ENCODE measurements at places on chromosomes 7 and 10.

- no peaks in the 10 kb centered on the region for H3K27me3 ChIP-seq
- no peak for DNase-seq
- H3K4me1 ChIP-seq, result no peaks in the 10 kb centered on the region
- no peak overlapping the region for H3K4me3 ChIP-seq
Observed at GRCh38 chr7:6409944-6410693, 37.6 kb downstream of the DAGLB start.

GRCh38 chr10:44965651-44966097, 6.1 kb downstream of the RASSF4 start:
- peak; percentile 40 for DNase-seq
- no peak overlapping the region for H3K4me3 ChIP-seq
- no peaks in the 10 kb centered on the region for H3K27me3 ChIP-seq
- H3K36me3 ChIP-seq, result peaks cover 6% of the 10 kb centered on the region

GRCh38 chr10:104034401-104035193, 51.1 kb downstream of the COL17A1 start:
- H3K4me3 ChIP-seq, result no peak overlapping the region
- peaks cover 5% of the 10 kb centered on the region for H3K4me1 ChIP-seq
- H3K27ac ChIP-seq, result no peak overlapping the region
- no peaks in the 10 kb centered on the region for H3K27me3 ChIP-seq

GRCh38 chr10:117441812-117442443, 66.7 kb upstream of the PDZD8 start:
- no peak overlapping the region for H3K4me3 ChIP-seq
- no peaks in the 10 kb centered on the region for H3K36me3 ChIP-seq
- H3K27me3 ChIP-seq, result no peaks in the 10 kb centered on the region
- H3K4me1 ChIP-seq, result no peaks in the 10 kb centered on the region
- no peak overlapping the region for H3K27ac ChIP-seq

- no peak overlapping the region for H3K4me3 ChIP-seq
- H3K27me3 ChIP-seq, result no peaks in the 10 kb centered on the region
- DNase-seq, result no peak
Observed at GRCh38 chr7:131336956-131337355, 9.3 kb downstream of the MKLN1 start.

GRCh38 chr10:6929148-6929830, 349.2 kb upstream of the PRKCQ start:
- no peak overlapping the region for H3K27ac ChIP-seq
- H3K4me3 ChIP-seq, result no peak overlapping the region
- H3K36me3 ChIP-seq, result no peaks in the 10 kb centered on the region

- DNase-seq, result no peak
- no peaks in the 10 kb centered on the region for H3K27me3 ChIP-seq
- no peak overlapping the region for H3K4me3 ChIP-seq
- no peaks in the 10 kb centered on the region for H3K36me3 ChIP-seq
Observed at GRCh38 chr7:15723841-15724240, 37.4 kb upstream of the MEOX2 start.

GRCh38 chr10:130817046-130817624, 494.4 kb downstream of the TCERG1L start:
- H3K4me1 ChIP-seq, result no peaks in the 10 kb centered on the region
- H3K36me3 ChIP-seq, result no peaks in the 10 kb centered on the region
- no peak overlapping the region for H3K27ac ChIP-seq
- no peak overlapping the region for H3K4me3 ChIP-seq

GRCh38 chr10:13961853-13962252, 368.9 kb downstream of the FRMD4A start:
- H3K4me1 ChIP-seq, result peaks cover 5% of the 10 kb centered on the region
- no peaks in the 10 kb centered on the region for H3K36me3 ChIP-seq
- no peaks in the 10 kb centered on the region for H3K27me3 ChIP-seq
- no peak for DNase-seq

DNA sequence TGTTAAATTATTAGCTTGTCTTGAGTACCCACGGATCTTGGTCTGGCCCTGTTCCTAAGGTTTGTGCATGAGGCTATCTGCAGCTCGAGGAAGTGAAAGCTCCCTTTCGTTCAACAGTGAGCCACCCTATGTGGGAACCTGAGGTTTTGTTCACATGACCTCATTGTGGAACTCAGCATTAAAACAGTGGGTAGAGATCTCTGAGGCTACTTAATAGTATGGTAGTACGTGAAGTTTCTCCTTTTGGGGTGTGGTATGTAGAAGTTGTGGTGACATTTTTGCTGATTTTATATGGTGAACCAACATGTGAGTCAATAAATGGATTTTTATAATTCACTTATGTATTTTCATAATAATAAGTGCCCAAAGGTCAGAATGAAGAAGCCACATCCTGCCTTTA, 252.7 kb upstream of the FERD3L start:
- no peaks in the 10 kb centered on the region for H3K27me3 ChIP-seq
- no peak overlapping the region for H3K4me3 ChIP-seq
- no peak overlapping the region for H3K27ac ChIP-seq
- H3K36me3 ChIP-seq, result no peaks in the 10 kb centered on the region

DNA sequence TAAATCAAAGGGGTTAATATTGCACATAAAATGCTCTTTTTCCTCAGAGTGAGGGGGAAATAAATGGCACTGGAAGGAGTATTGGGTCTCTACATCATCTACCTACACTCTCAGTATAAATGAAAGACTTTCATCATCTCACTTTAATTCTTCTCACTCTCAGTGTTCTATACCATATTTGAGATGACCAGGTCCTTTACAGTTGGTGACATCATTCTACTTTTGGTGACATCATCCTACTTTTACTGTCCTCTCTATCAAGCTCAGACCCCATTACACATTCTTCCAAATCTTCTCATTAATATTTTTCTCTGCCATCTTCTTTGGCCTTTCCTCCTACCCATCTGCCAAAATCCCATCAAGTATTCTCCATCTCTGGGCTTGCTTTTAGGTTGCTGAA, 74.6 kb upstream of the TMEM106B start:
- H3K27ac ChIP-seq, result no peak overlapping the region
- H3K36me3 ChIP-seq, result no peaks in the 10 kb centered on the region
- no peaks in the 10 kb centered on the region for H3K4me1 ChIP-seq
- H3K4me3 ChIP-seq, result no peak overlapping the region
- DNase-seq, result no peak
- H3K27me3 ChIP-seq, result no peaks in the 10 kb centered on the region

DNA sequence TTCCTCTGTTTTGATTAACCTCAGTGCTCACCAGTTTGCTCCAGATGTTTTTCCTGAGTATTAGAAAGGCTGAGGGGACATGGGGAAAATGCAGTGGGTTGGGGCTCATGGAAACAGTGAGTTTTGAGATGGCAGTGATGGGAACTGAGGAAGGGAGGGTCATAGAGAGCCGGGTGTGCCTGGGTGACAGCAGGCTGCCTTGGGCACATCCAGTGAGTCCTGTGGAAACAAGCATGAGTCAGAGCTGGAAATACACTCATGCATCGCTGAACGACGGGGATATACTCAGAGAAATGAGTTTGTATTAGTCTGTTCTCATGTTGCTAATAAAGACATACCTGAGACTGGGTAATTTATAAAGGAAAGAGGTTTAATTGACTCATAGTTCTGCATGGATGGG, 202.2 kb downstream of the TMEM178B start:
- no peaks in the 10 kb centered on the region for H3K27me3 ChIP-seq
- no peak overlapping the region for H3K4me3 ChIP-seq
- no peaks in the 10 kb centered on the region for H3K36me3 ChIP-seq
- no peaks in the 10 kb centered on the region for H3K4me1 ChIP-seq
- no peak overlapping the region for H3K27ac ChIP-seq
- no peak for DNase-seq

- no peak for DNase-seq
- no peaks in the 10 kb centered on the region for H3K4me1 ChIP-seq
- no peaks in the 10 kb centered on the region for H3K27me3 ChIP-seq
- no peak overlapping the region for H3K27ac ChIP-seq
- no peak overlapping the region for H3K4me3 ChIP-seq
Observed at GRCh38 chr7:20393616-20394015, 62.9 kb downstream of the ITGB8 start.

GRCh38 chr7:77903597-77903996, 105.0 kb downstream of the PHTF2 start:
- no peaks in the 10 kb centered on the region for H3K27me3 ChIP-seq
- H3K27ac ChIP-seq, result no peak overlapping the region
- H3K36me3 ChIP-seq, result no peaks in the 10 kb centered on the region
- no peak for DNase-seq

DNA sequence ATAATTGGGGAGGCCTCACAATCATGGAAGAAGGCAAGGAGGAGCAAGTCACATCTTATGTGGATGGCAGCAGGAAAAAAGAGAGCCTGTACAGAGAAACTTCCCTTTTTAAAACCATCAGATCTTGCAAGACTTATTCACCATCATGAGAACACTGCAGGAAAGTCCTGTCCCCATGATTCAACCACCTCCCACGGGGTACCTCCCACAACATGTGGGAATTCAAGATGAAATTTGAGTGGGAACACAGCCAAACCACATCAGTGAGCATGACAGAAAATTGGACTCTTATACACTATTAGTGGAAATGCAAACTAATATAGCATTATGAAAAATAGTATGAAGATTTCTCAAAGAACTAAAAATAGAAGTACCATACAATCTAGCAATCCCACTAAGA, 271.2 kb downstream of the MAGI2 start:
- no peaks in the 10 kb centered on the region for H3K27me3 ChIP-seq
- H3K27ac ChIP-seq, result no peak overlapping the region
- no peak overlapping the region for H3K4me3 ChIP-seq
- no peaks in the 10 kb centered on the region for H3K36me3 ChIP-seq
- H3K4me1 ChIP-seq, result no peaks in the 10 kb centered on the region
- no peak for DNase-seq

- no peak overlapping the region for H3K27ac ChIP-seq
- no peaks in the 10 kb centered on the region for H3K36me3 ChIP-seq
- no peak overlapping the region for H3K4me3 ChIP-seq
- no peaks in the 10 kb centered on the region for H3K27me3 ChIP-seq
Observed at GRCh38 chr7:40303996-40304395, 169.2 kb downstream of the SUGCT start.

GRCh38 chr7:17472939-17473338, 174.5 kb downstream of the AHR start:
- DNase-seq, result no peak
- no peak overlapping the region for H3K27ac ChIP-seq
- H3K4me1 ChIP-seq, result no peaks in the 10 kb centered on the region
- H3K27me3 ChIP-seq, result no peaks in the 10 kb centered on the region
- H3K4me3 ChIP-seq, result no peak overlapping the region

- no peak overlapping the region for H3K4me3 ChIP-seq
- H3K27me3 ChIP-seq, result no peaks in the 10 kb centered on the region
- no peaks in the 10 kb centered on the region for H3K4me1 ChIP-seq
- H3K36me3 ChIP-seq, result no peaks in the 10 kb centered on the region
- no peak overlapping the region for H3K27ac ChIP-seq
- DNase-seq, result no peak
Observed at GRCh38 chr10:121375172-121375571, 223.1 kb downstream of the FGFR2 start.

GRCh38 chr7:32318300-32319011, 171.7 kb downstream of the LSM5 start:
- H3K27ac ChIP-seq, result no peak overlapping the region
- no peaks in the 10 kb centered on the region for H3K27me3 ChIP-seq
- no peaks in the 10 kb centered on the region for H3K4me1 ChIP-seq
- no peak for DNase-seq
- H3K4me3 ChIP-seq, result no peak overlapping the region
- H3K36me3 ChIP-seq, result no peaks in the 10 kb centered on the region

DNA sequence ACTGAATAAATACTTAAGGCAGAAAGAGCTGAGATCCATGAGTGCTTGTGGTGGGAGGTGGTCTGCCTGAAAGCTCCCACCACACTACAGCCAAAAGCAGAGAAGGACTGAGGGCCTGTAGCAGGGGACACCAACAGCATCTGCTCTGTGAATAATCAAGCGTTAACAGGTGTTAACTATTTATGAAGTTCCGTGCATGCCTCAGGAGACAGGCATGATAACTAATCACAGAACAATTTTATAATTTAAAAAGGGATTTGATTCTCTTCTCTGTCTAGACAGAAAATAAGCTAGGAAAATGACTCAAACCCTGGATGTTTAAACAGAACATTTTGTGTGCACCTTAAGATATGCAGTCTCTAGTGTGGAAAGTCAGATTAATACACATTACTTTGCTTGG, 61.5 kb upstream of the GHITM start:
- DNase-seq, result no peak
- no peaks in the 10 kb centered on the region for H3K27me3 ChIP-seq
- H3K36me3 ChIP-seq, result no peaks in the 10 kb centered on the region
- no peak overlapping the region for H3K27ac ChIP-seq
- no peaks in the 10 kb centered on the region for H3K4me1 ChIP-seq
- H3K4me3 ChIP-seq, result no peak overlapping the region

DNA sequence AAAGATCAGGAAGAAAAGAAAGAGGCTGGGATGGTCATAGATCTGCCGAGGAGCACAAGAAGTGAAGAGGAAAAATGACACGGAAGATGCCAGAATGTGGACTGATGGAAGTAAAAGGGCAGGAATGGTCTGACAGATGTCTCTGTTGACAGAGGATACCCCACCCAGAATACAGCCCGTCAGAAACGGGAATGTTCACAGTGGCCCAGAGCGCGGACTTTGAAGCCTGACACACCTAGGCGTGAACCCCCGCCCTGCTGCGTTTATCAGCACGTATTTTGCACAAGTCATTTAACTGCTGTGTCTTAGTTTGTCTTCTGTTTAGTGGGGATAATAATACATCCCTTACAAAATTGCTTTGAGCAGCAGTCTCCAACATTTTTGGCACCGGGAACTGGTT, 27.1 kb downstream of the AKR1B1 start:
- H3K27ac ChIP-seq, result no peak overlapping the region
- no peaks in the 10 kb centered on the region for H3K36me3 ChIP-seq
- no peak for DNase-seq
- no peak overlapping the region for H3K4me3 ChIP-seq

- H3K4me3 ChIP-seq, result no peak overlapping the region
- no peak for DNase-seq
- no peak overlapping the region for H3K27ac ChIP-seq
- peaks cover 5% of the 10 kb centered on the region for H3K4me1 ChIP-seq
- no peaks in the 10 kb centered on the region for H3K36me3 ChIP-seq
- no peaks in the 10 kb centered on the region for H3K27me3 ChIP-seq
Observed at GRCh38 chr10:110356628-110357245, 52.0 kb upstream of the SMNDC1 start.

DNA sequence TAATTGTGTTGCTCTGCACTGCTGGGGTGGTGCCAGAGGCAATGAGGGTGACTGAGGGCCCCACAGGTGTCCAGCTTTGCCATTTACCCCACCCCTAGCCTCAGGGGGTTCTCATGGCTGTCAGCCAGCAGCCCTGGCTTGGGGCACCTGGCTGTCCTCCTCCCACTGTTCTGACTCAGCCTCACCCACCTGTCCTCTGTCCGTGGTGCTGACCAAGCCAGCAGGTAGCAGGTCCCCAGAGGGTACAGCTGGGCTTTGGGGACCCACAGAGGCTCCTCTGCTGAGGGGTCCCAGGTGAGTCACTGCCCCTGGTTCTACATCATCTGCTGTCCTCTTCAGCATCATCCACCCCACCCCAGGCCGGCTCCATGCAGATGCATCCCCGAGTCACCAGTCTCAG, 32.2 kb upstream of the ZNF716 start:
- no peaks in the 10 kb centered on the region for H3K4me1 ChIP-seq
- H3K27me3 ChIP-seq, result no peaks in the 10 kb centered on the region
- H3K4me3 ChIP-seq, result no peak overlapping the region
- no peaks in the 10 kb centered on the region for H3K36me3 ChIP-seq

- no peaks in the 10 kb centered on the region for H3K4me1 ChIP-seq
- peak; percentile 49 for DNase-seq
- no peak overlapping the region for H3K27ac ChIP-seq
- H3K4me3 ChIP-seq, result no peak overlapping the region
- no peaks in the 10 kb centered on the region for H3K27me3 ChIP-seq
- no peaks in the 10 kb centered on the region for H3K36me3 ChIP-seq
Observed at GRCh38 chr10:28431139-28431538, 101.8 kb upstream of the WAC start.
